ENCODE measurements at places on chromosomes 12 and 14. TPM values are rescaled to one million over a fixed set of nuclear protein-coding genes. Genes with fewer than 3 reads are reported as not detected.

DNA sequence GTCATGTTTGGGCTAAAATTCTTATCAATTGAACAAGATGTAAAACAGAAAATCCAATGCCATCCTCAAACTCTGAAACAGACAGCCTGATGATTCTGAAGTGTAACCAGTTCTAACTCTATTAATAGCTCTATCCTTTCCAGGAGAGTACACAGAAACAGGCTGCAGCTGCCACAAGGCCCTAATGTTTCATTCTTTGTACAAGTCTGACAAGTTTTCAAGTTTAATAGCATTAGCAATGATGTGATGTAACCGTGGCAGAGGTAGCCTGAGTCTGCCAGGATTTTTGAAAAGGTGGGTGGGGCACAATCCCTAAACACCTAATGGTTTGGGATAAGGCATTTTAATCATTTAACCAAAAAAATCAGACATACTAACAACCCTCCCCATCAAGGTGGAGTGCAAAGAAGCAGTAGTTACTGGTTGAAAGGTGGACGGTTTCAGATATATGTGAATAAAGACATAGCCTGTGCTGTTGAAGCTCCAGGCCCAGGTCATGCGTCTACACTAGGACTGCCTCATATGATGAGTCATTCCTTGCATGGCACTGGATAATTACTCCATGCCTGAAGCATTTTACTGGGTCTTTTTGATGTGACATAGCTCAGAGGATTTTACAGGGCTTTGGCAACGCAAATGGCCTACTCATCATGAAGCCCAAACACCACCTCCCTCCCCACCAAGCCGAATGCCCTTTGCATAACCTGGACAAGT is 145.1 kb upstream of the GRIP1 start:
- no peaks in the 10 kb centered on the region for H3K36me3 ChIP-seq
- no peaks in the 10 kb centered on the region for H3K4me1 ChIP-seq
- DNase-seq = no peak

- DNase-seq = no peak
- no peak overlapping the region for H3K27ac ChIP-seq
- no peaks in the 10 kb centered on the region for H3K36me3 ChIP-seq
- no peak overlapping the region for H3K4me3 ChIP-seq
- no peaks in the 10 kb centered on the region for H3K27me3 ChIP-seq
- no peaks in the 10 kb centered on the region for H3K4me1 ChIP-seq
Measured at GRCh38 chr12:16719713-16720416, 113.9 kb upstream of the LMO3 start.

- no peak overlapping the region for H3K4me3 ChIP-seq
- H3K27ac ChIP-seq = no peak overlapping the region
Measured at GRCh38 chr12:52975820-52976573, 27.1 kb downstream of the KRT18 start.

- no peak overlapping the region for H3K27ac ChIP-seq
- H3K27me3 ChIP-seq = no peaks in the 10 kb centered on the region
- peaks cover 5% of the 10 kb centered on the region for H3K36me3 ChIP-seq
- peaks cover 5% of the 10 kb centered on the region for H3K4me1 ChIP-seq
Measured at GRCh38 chr14:68639000-68639757, 153.7 kb downstream of the ZFP36L1 start.

The ARHGDIB gene
- total RNA-seq = 0.29 TPM

- no peaks in the 10 kb centered on the region for H3K27me3 ChIP-seq
- no peak for DNase-seq
- H3K36me3 ChIP-seq = peaks cover 26% of the 10 kb centered on the region
- no peak overlapping the region for H3K4me3 ChIP-seq
- H3K4me1 ChIP-seq = no peaks in the 10 kb centered on the region
Measured at GRCh38 chr14:71465316-71465715, 466.9 kb upstream of the RGS6 start.

DNA sequence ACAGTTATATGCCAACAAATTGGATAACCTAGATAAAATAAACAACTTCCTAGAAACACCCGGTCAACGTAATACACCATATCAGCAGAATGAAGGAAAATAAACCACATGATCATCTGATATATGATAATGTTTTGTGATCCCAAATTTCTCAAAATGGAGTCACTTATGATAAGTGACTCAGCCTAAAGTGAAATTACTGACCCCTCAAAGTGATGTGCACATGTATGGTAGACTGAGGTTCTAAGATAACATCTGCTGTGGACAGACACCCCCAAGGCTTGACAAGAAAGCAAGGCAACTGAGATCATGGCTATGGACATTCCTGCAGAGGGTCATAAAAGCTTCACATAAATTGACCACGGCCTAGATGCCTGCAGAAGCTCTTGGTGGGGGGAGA is 105.1 kb upstream of the DCN start:
- H3K4me3 ChIP-seq = no peak overlapping the region
- H3K36me3 ChIP-seq = no peaks in the 10 kb centered on the region
- no peak for DNase-seq

The IRAK3 gene
- 0.29 TPM for total RNA-seq

The ART4 gene
- total RNA-seq = not detected

The DTX3 gene
- 67.5 TPM for total RNA-seq

The KCNC2 gene
- not detected for total RNA-seq

DNA sequence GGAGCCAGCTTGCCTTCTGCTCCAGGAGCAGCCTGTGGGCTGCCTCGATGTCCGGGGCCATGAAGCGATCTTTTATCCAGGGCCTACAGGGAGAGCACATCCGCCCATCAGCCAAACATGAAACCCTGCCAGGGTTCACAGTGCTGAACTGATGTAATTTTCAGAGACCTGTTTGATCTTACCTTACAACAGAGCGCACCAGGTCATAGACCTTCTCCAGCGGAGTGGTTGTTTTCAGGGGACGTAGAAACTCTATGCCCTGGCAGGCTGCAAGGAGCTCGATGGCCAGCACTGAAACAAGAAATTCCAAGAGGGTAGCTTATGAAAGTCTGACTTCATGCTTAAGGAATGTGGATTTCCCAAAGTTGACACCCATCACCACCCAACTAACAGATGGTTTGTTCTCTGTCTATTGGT is 19.7 kb downstream of the HAL start:
- H3K27ac ChIP-seq = no peak overlapping the region
- no peaks in the 10 kb centered on the region for H3K36me3 ChIP-seq
- H3K4me1 ChIP-seq = peaks cover 2% of the 10 kb centered on the region
- H3K27me3 ChIP-seq = no peaks in the 10 kb centered on the region
- DNase-seq = no peak
- no peak overlapping the region for H3K4me3 ChIP-seq

- no peak overlapping the region for H3K27ac ChIP-seq
- no peak overlapping the region for H3K4me3 ChIP-seq
- no peaks in the 10 kb centered on the region for H3K36me3 ChIP-seq
Measured at GRCh38 chr14:66746316-66747006, 238.5 kb downstream of the GPHN start.

- H3K4me3 ChIP-seq = peak overlapping the region; percentile 60
- H3K27ac ChIP-seq = no peak overlapping the region
- DNase-seq = no peak
- H3K27me3 ChIP-seq = peaks cover 21% of the 10 kb centered on the region
Measured at GRCh38 chr14:30875788-30876053, 1.4 kb downstream of the COCH start.

The ALDH1L2 gene
- total RNA-seq = 1.9 TPM

The CHPT1 gene
- total RNA-seq = 17.1 TPM

DNA sequence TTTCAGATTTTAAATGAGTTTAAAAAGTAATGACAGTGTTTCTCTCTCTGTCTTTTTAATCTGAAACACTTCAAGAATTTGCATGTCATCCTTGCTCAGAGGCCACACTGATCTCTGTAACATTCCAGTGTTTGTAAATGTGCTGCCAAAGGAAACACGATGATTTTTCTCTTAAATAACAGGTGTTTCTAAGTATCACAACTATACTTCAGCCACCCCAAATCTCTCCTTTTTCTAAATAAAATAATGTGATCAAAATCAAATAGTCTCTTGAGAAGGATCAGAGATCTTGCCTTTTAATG is 3.3 kb upstream of the GALC start:
- H3K36me3 ChIP-seq = no peaks in the 10 kb centered on the region
- H3K4me3 ChIP-seq = no peak overlapping the region
- H3K27ac ChIP-seq = no peak overlapping the region
- no peak for DNase-seq
